Spinal cord (tissue), 10 donors: ENCODE measurements at places on chromosomes 6 and 20.

DNA sequence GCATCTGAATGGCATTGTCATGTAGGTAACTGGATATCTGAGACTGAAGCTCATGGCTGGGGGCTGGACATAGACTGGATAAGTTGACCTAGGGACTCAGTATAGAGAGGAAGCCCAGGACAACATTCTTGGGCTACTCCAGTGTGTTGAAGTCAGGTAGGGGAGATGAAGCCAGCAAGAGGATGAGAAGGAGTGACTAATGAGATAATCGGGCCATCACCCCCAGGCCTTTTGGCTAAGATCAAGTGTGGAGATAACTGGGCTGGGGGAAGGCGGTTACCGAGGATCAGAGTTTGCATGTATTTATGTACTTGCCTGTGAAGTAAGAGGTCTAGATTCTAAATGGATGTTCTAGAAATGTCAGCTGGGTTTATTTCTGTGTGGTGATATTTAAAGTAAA is 73.4 kb downstream of the ELOVL2 start:
- DNase-seq, result no peak

GRCh38 chr6:154578004-154578559 is 67.6 kb upstream of the CNKSR3 start:
- DNase-seq, result no peak

GRCh38 chr6:166687070-166687878 is 60.2 kb upstream of the RPS6KA2 start:
- no peak for DNase-seq

- DNase-seq, result no peak
Observed at GRCh38 chr20:17641993-17642392, 40.0 kb downstream of the RRBP1 start.

- DNase-seq, result no peak
Observed at GRCh38 chr6:169185011-169185521, 68.6 kb downstream of the THBS2 start.

DNA sequence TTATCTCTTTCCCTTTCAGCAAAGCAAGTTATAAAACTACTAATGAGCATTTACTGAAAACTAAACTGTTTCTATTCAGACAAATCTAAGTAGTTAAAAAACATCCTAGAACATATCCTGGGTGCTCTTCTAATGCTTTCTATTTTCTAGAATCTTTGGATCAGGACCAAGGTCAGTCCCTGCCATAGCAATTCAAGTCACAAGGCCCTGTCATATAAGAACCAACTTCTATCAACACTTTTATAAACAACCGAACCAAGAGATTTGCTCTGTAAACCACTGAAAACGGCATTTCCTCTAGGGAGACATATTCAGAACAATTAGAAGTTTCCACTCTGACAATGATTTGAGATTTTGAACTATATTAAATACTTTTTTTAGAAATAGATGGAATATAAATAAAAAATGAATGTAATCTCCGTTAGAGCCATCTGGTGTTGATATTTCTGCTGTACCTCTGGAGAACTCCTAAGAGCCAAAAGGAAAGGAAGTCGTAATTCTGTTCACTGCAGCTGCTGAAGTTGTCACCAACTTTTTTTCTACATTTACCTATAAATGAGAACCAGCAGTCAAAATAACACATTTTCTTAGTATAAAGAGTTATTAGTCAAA is 51.4 kb upstream of the LGSN start:
- no peak for DNase-seq

GRCh38 chr6:112160745-112161144 is 73.4 kb downstream of the FAM229B start:
- DNase-seq, result no peak

DNA sequence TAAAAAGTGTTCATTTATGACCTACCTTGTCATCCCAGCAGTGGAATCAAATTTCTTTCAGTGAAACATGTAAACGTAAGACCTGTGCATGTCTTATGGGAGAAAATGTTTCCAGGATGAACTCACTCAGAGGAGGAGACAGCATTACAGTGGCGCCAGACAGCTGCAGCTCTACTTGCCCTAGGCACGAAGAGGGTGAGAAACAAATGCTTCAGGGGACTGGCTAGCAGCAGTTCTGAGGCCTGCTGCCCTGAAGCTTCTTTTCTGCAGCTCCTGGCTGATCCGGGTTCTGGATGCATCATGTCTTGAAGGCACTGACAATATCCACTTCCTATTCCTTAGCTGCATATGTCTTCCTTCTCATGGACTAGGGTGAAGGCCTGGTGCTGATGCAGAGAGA is 120.2 kb downstream of the QRSL1 start:
- no peak for DNase-seq

DNA sequence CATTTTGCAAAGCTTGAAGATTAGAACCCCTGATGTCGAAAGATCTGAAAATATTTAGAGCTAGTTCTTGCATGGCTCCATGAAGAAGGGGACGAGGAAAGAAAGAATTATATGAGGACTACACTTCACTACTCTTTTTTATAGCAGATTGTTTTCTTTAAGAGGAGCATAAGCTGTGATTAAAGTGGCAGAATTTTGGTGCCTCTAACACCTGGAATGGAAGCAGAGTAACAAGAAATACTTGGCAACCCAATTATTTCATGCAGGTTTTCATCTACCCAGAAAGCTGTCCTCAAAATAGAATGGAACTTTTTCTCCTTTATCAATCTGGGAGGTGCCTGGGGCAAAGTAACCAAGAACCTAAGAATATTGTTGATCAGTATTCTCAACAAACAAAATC is 4.0 kb downstream of the METTL24 start:
- DNase-seq, result peak; percentile 62

DNA sequence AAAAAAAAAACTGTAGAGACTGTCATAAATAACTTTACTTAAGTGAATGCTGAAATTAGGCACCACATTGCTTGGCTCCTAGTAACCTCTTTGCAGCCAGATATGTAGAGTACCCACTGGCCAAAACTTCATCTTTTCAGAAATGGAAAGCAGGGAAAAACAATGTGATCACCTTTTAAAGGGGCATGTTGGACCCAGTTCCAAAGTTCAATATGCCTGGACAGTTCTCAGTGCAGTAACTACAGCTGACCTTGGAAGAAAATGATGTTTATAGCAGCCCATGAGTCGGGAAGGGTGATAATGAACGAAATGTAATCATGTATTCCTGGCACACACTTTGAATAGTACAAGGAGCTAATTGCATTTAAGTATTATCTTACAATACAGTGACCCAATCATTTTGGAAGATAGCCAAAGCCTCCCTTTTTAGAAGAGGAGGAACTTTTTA is 93.6 kb upstream of the TAB2 start:
- peak; percentile 57 for DNase-seq

DNA sequence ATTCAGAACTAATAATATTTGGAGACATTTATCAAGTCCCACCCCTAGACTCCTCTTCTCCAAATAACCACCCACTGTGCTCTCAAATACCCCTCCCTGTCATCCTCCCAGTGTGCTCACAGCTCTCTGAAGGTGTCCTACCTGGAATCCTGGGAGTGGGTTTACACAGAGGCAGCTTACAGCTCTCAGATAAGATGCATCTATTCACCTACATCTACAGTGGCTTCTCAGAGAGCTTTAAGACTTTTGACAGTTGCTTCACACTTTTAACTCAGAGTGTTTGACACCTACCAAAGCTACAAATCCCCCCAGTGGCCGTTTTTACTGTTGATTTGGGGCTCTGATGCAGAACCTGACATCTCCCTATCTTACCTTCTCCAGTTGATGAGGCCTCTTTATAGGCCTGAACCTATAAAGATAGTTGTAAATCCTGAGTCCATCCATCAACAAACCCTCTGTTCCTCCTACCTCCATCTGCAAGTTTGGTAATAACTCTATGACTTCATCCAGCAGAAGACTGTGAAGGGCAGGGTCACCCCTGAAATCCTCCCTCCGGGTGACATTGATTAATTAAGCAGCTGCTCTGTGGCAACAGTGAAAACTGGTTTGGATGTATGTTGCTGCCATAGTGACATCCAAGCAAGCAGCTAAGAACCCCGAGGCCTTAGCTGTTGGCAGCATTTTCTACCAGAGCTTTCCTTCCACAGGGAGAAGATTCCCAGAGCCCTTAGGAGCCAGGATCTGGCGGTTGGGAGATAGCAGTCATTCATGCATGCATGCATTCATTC is 226.1 kb upstream of the RREB1 start:
- DNase-seq, result no peak

- peak; percentile 13 for DNase-seq
Observed at GRCh38 chr6:9783567-9783966, 631.3 kb downstream of the TFAP2A start.

GRCh38 chr20:47350181-47350550 is 6.3 kb downstream of the ZMYND8 start:
- no peak for DNase-seq

- peak; percentile 33 for DNase-seq
Observed at GRCh38 chr20:23086056-23086566, at the start of gene CD93. CD93 (minus strand) TSS chr20:23086324; CDS start chr20:23086192, 132 bp downstream.

- DNase-seq, result peak; percentile 87
Observed at GRCh38 chr20:22339091-22339881, 245.1 kb downstream of the FOXA2 start.

DNA sequence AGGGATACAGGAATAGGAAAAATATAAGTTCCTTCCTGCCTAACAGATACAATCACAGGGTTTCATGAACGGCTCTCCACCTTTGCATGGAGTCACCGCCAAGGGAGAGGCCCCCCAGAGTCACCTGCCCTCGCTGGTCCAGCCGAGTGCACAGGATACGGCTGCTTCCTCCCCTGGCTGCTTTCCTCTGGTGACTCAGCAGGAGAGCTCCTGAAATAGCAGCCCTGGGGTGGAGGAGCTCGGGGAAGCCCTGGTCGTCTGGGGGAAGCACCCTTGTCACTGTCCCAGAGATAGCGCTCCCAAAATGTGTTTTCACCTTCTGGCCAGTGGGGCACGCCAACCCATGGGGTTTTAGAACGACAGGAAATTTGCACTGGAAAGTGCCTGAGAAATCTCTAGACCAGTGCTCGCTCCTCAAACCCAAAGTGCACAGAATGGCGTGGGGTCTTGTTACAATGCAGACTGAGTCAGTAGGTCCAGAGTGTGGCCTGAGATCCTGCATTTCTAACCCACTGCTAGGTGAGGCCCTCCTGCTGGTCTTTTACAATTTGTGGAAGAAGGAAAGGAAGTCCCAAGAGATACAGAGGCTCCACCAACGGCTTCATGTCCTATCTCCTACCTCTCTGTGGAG is 35.9 kb upstream of the FAM50B start:
- no peak for DNase-seq
